Activated naive CD4-positive, alpha-beta T cell (primary cell): ENCODE measurements at places on chromosomes 5 and 9.
A peak's percentile ranks its signal among the peaks of the same experiment; 100 is the strongest.

DNA sequence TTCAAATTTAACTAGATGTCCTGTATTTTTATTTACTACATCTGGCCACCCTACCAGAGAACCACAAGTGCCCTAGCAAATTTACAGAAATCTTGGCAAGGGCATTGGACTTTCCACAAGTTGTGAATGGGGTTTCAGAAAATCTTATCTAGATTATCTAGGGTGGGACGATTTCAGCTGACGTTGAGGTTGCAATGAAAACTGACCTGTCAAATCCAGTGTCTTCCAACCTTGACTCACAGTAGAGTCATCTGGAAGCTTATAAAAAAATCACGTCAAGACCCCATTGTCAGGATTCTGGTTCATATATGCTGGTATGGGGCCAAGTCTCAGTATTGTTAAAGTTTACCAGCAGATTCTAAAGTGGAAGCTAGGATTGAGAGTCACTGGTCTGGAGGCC, 109.6 kb upstream of the ACTBL2 start:
- no peak for DNase-seq

DNA sequence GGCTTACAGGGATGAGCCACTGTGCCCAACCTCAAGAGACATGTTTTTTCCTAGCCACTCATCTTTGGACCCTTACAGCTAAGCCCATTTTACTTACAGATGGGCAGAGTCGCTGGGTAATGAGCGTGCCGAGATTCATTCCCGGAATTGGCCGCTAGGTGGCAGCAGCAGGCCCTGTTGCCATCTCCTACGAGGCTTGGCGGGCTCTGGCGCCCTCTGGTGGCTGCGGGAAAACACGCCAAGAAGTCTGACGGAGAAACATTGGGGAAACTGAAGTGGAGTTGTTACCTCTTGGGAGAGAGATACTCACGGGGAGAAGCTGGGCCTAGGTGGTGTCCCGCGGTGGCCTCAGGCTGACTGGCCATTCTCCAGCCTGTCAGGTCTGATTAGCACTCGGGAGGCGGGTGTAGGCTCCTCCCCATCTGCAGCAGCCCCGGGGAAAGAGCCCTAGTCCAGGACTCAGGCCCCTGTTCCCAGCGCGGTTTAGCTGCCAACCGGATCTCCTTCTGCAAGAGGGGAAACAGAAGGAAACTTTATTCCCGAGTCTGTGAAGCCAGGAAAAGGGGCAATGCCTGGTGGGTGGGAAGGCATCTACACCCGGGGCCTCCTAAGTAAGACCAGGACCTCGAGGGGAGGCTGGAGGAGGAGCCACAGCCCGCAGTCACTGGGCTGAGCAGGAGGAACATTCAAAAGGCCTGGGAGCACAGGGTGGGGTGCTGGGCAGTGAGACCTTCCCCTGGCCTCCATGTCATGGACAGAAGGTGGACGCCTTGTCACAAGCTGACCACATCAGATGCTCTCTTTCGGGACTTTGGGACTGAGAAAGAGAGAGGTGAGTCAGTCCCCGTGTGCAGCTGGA, 9.7 kb downstream of the PTGES2 start:
- peak; percentile 93 for DNase-seq

GRCh38 chr9:127867356-127868277, 9.9 kb downstream of the AK1 start:
- no peak for DNase-seq

DNA sequence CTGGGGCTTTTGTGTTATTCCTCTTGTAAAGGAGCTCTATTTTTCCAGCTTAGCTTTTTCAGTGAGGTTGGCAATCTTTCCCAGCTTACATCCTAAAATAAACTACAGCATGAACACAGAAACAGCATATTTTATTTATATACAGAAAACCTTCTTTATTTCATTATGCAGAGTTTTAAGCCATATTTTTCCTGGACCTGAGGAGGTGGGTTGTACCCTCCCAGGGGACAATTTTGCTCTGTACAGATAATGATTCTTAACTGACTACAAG, 341.2 kb upstream of the TYRP1 start:
- no peak for DNase-seq

- DNase-seq: no peak
Observed at GRCh38 chr9:130972957-130973685, 34.1 kb upstream of the FIBCD1 start.

GRCh38 chr5:105617436-105618215, 2053.1 kb downstream of the EFNA5 start:
- no peak for DNase-seq

GRCh38 chr9:113154471-113154870, 3.7 kb downstream of the SLC31A2 start:
- no peak for DNase-seq

- no peak for DNase-seq
Observed at GRCh38 chr5:157459715-157460599, at the start of gene NIPAL4. NIPAL4 (plus strand) TSS chr5:157460213; CDS start chr5:157460321, 108 bp downstream.

DNA sequence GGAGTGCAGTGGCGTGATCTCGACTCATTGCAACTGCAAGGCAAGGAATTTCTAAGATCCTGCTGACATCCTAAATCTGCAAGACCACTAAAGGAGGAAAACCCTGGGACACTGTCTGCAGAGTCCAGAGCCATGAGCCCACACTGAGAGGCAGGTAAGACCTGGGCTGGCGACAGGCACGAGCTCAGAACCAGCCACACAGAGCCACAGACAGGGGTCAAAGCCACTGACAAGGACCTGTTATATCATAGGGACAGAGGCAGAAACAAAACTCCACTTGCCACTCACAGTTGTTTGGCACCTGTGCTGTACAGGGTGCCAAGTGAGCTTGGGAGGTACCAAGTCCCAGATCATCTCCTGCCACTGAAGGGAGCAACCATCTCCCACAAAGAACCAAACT, 34.2 kb downstream of the IPPK start:
- DNase-seq: no peak
